ENCODE measurements at places on chromosomes 2 and 18.

GRCh38 chr2:75258620-75259019 lies 59.3 kb upstream of the TACR1 start:
- no peak for DNase-seq

DNA sequence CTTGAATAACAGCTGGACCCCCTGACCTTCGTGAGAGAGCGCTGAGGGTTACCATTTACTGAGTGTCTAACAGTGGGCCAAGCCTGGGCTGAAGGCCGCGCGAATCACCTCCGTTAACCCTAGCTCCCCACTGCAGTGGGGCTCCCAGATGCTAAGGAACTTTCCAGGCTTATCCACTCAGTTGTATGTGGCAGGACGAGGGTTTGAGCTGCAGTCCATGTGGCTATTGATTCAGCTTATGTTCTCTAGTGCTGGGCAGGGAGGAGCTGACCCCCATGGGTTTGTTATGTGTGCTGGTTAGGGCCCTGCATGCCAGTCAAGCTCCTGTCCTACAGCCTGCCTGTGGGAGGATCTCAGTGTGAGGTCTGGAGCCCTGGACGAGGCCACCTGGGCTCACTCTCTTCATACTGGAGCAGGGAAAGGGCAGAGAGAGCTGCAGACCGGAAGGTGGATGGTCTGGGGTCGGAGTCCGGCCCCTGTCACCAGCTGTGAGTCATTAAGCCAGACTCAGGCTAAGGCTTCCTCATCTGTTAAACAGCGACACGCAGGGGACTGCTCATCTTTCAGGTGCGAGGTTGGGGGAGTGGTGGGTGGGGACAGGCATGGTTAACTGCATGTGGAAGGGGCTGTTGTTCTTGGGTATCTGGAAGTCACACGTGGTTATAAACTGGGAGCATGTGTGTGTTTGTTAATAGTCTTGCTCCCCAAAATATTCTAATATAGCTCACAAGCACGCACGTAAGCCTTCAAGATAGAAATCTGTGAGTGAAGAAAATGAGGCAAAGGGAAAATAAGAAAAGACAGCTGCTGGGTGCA lies 6.6 kb downstream of the PSD4 start:
- DNase-seq: no peak

- no peak for DNase-seq
Observed at GRCh38 chr2:101111262-101111838, 39.8 kb downstream of the TBC1D8 start.

DNA sequence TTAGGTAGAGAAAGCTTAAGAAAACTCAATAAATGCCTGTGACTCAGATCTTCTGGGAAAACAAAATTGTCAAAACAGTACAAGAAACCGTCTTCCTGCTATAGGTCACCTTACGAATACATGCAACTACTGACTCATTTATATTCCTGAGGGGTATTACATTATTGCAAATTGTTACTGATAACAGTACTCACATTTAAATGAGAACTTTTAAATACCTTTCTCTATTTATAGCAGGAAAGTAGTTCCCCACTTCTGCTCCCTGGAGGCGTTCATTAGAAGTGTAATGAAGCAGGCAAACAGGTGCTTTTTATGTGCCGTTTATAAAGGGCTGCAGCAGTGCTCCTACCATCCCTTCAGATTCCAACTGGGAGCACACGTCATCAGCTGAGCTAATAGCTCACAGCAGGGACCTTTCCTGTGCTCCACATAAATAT lies 65.1 kb upstream of the RPRM start:
- peak; percentile 19 for DNase-seq

GRCh38 chr18:9469685-9470084 lies 5.6 kb upstream of the RALBP1 start:
- DNase-seq: no peak

GRCh38 chr2:233221378-233222063 lies 30.0 kb upstream of the ATG16L1 start:
- DNase-seq: no peak

- DNase-seq: no peak
Observed at GRCh38 chr2:219570194-219570923, 980 bp downstream of the OBSL1 start.

- DNase-seq: no peak
Observed at GRCh38 chr2:45743531-45744396, 92.3 kb downstream of the PRKCE start.

DNA sequence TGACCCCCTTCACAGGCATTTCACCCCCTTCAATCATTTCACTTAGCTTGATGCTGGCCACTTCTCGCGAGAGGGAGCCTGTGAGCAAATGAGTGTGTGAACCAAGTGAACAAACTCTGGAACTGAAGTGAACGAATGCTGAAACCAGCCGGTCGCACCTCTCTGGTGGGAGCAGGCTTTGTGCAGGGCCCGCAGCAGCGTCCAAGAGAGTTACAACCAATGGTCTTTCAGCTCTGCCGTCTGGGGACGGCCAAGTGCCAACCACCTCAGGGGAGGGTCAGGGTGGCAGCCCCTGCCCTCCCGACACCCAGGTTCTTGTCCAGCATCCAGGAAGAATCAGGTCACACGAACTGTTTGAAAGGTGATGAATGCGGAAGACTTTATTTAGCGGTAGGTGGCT lies 764.0 kb downstream of the SUCLG1 start:
- DNase-seq: no peak

- DNase-seq: no peak
Observed at GRCh38 chr2:29698216-29698615, 223.2 kb downstream of the ALK start.

GRCh38 chr2:195818526-195818925 lies 161.5 kb downstream of the SLC39A10 start:
- DNase-seq: no peak

- no peak for DNase-seq
Observed at GRCh38 chr2:45968946-45969584, 317.6 kb downstream of the PRKCE start.

DNA sequence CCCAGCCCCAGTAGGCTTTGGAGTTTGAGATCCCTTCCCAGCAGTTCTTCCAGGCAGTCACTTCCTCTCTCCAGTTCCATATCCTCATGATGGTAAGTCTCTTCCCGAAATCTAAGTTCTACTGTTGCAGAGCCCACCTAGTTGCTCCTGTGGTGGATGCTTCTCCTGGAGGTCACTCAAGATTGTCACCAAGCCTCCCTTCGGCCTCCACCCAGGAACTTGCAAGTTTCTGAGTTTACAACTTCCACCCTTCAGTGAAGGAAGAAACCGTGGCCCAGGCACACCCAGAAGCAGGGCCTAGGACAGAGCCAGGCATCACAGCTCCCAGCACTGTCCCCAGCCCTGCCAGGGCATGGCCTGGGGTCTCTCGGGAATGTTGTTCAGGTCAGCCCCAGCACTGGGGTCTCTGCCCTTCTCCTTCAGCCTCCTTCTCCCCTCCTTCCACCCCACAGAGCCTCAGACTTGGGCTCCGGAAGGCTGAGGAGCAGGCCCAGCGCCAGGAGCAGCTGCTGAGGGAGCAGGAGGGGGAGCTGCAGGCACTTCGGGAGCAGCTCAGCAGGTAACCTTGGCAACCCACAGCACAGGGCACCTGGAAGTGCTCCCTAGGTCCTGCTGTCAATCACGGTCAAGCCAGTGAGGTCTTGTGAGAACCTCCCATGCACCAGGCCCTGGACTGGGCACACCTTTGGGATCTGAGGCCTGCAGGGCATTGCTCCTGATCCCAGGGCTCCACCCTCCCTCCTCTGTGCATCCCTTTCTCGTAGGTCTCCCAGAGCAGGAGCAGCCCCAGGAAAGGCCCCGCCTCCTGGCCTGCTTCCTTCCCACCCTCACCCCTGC lies 7.1 kb downstream of the RUFY4 start:
- no peak for DNase-seq

DNA sequence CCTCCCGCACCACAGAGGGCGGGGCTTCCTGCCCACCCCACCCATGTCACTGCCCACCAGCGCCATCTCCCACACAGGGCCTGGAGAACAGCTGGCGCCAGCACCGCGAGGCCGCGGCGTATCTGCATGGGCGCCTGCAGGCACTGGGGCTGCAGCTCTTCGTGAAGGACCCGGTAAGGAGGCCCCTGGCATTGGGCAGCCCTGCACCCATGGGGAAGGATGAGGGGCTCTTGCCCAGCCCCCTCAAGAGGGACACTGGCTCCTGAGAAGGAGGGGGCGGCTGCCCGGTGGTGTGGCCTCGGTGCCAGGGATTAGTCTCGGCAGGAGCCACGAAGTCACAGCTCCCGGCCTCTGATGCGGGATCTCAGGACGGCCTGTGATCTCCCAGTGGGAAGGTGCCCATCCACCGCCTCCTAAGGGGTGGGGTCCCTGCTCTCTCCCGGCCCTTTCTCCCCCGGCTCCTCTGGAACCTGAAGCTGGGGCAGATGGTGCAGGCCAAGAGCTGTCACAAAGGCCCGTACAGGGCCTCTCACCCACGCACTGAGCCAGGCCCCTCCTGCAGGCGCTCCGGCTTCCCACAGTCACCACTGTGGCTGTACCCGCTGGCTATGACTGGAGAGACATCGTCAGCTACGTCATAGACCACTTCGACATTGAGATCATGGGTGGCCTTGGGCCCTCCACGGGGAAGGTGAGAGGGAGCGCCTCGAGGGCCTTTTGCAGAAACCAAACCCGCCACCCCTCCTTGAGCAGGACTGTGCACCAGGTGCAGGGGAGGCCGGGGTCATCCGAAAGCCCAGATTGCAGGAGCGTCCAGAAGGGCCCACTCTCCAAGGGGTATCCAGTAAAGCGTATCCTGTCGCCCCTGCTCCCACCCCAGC lies 9.1 kb downstream of the AGXT start:
- no peak for DNase-seq

GRCh38 chr2:173568054-173568453 lies 213.4 kb downstream of the CDCA7 start:
- no peak for DNase-seq

All from GM13977 (cell line).